ENCODE measurements at places on chromosomes 7 and 10.

DNA sequence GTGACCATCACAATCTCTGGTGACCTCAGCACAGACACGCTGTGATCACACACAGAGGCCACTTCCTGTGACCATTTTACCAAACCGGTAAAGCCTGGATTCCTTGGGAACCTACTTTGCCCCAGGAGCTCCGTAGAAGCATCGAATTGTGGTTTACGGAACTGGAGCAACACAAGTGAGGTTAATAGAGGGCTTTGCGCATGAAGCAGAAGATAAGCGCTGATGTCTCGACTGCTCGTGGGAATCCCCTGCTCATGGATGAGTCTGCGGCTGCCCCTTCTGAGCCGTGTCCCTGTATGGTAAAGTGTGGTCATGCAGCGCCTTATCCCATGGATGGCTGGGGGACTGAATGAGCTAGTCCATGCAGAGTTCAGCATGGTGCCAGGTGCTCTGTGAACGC lies 53.6 kb downstream of the VIPR2 start:
- no peak for DNase-seq

GRCh38 chr7:99457050-99457649 lies 8.8 kb downstream of the ATP5MF start:
- DNase-seq: no peak

DNA sequence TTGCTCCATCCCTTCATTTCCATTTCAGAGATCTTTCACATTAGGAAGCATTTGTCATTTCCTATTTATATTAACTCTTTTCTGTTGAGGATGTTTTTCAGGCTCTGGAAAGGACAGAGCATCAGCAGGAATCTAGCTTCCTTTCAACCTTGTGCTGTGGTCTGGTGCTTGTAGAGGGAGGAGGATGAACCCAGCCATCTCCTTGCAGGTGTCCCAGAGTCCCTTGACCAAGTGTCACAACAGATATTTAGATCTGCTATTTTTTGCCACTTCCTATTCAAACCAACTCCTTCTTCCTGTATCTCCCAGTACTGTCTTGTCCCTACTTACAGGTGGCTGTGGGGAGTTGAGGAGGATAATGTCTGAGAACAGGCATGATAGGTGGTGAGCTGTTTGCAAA lies 742.8 kb downstream of the GRID1 start:
- DNase-seq: no peak

GRCh38 chr10:117352724-117353123 lies 22.5 kb downstream of the PDZD8 start:
- no peak for DNase-seq

DNA sequence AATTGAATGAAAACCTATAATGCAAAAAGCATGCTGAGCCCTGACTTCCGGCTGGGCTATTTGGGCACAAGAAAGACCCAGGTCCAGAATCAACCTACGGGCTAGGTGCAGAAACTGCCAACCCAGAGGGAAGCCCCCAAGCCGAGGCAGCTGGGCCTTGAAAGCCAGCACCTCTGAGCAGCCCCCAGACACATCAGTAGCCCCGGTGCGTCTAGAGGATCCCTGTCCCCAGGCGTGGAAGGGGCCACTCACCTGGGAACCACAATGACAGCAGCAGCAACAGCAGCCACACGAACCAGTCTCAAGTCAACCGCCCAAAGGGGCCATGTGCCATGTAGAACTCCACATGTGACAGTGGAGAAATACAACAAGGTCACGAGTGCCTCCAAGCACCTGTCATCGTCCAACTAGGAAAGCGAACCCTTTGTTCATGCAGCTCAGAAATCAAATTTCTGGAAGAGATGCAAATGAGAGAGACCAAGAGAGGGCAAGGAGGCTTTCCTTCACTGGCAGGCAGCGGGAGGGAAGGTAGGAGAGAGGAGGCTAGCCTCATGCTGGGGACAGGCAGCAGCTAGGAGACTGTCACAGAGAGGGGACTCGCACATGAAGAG lies 57.5 kb upstream of the CHST15 start:
- no peak for DNase-seq

DNA sequence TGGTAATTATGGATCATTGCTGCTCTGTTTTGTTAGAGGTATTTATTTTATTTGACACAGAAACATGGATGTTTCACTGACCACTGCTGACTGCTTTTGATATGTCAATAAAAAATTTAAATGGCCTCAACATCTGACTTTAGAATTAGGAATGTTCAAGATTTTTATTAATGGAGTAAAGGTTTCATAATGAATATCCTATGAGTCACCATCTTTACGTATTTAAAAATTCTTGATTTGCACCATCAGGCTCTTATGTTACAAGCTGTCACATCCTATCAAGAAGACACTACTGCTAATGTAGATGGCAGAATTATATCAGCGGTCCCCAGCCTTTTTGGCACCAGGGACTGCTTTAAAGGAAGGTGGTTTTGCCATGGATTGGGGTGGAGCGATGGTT lies 578.7 kb upstream of the NRP1 start:
- DNase-seq: no peak

DNA sequence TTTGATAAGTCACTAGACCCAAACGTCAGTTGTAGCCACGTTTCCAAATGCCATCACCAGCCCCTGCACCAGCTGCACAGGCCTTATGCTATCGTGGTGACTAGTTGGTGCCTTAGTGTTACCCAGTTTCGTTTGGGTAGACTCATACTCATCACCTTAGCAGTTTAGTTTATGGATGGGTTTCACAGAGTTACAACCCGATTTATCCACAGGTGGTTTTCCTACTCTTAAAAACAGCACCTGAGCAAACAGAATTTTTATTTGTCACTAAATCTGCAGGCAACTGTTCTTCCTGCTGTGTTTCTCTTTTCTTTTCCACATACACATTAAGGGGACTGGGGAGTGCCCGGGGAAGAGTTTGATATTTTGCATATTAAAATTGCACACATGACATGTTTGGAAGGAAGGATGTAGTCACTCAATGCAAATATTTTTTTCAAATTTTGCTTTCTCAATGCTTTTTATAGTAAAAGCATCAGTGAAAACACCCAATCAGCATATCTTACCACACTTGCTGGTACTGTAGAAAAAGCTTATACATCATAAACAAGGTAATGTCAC lies 41.6 kb downstream of the PDSS1 start:
- no peak for DNase-seq

DNA sequence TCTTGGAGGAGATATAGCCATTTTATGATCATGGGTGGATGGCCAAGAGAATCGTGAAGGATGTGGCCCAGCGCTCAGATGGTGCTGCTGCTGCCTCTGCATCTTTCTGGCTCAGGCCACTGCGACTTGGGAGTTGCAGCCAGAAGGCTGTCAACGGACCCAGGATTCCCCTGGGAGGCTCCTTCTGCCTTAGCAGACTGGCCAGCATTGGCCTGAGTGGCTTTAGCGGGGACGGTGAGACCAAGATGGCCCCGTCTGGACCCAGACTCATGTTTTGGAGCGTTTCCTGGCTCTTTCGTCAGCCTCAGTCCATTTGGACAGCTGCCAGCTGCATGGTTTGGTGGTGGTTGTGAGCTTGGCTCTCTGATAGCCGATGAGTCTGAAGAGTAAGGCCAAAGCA lies 97.2 kb downstream of the GALNT17 start:
- no peak for DNase-seq

DNA sequence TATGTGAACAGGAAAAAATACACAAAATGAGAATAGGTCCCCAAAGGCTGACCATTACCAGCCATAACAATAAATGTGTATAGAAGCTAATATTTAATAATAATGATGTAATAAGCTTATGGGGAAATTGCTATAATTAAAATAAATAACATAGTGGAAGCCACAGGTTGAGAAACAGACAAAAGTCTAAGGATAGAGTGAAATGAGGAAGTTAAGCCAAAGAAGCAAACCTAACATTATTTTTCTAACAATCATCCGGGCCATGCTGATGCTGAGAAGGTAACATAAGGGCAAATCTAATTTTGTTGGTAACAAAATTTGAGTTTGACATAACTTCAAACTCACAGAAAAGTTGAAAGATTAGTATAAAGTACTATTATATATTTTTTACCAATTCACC lies 115.9 kb downstream of the MICU1 start:
- no peak for DNase-seq

DNA sequence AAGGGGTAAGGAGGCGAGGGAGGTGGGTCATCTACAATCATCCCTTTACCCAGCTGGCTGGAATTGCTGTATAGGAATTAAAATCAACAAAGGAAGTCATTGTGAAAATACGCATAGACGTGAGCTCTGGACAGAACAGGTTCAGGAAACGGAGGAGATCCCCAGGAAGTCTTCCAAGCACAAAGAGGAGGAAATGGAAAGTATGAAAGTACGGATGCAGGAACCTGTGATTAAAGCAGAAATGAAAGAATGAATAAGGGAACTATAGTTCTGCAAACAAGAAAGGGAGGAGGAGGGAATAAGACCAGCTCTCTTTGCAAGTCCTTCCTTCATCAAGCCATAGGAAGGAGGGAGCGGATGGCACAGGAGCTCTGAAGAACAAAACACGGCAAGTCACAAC lies 61.8 kb downstream of the PYROXD2 start:
- no peak for DNase-seq

- DNase-seq: no peak
These were observed 64.5 kb downstream of the RAMP3 start for GRCh38 chr7:45221896-45222604.

- DNase-seq: no peak
These were observed 189.2 kb upstream of the MGMT start for GRCh38 chr10:129277841-129278240.

- DNase-seq: no peak
These were observed 48.8 kb downstream of the HOXA1 start for GRCh38 chr7:27046854-27047549.

DNA sequence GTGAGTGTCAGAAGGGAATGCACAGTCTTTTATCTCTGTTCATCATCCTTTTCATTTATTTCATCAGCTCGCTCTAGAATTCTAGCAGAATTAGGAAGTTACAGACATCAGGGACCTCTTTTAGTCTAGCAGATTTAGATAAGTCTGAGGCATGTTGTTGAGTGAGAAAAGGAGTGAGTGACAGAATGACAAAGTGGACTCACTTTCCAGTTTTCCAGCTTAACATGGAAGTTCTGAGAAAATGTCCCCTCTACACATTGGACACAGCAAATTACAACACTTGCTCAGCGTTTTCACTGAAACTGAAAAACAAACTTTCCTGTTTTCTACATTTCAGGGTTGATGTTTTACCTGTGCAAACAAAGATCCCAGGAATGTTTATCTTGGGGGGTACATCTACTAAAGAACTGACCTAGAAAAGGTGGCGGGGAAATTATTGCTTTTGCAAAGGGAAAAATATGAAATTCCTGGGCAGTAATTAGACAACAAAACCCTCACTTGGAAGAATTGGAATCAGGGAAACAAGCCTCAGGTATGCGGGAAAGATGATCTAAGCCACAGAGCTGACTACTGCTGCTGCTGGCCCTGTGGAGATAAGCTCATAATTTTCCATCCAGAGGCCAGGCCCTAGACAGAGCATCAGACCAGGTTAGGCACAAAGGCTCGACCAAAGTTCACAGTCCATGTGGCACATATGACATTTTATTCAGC lies 14.6 kb upstream of the CYP3A5 start:
- DNase-seq: no peak

- no peak for DNase-seq
These were observed 83.7 kb downstream of the EBF3 start for GRCh38 chr10:129880191-129880870.

DNA sequence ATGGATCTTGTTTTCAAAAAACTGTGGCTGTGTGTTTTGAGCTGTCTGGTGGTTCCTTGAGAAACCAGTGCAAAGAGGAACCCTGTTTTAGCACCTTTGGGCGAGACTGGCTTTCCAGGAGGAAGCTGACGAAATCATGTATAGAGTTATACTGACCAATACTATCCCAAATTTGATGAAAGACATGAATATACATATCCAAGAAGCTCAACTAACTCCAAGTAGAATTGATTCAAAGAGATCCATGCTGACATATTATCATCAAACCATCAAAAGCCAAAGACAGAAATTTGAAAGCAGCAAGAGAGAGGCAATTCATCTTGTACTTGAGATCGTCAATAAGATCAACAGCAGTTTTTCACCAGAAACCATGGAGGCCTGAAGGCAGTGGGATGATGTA lies 610.7 kb downstream of the DNAJB6 start:
- no peak for DNase-seq

- DNase-seq: no peak
These were observed 17.1 kb downstream of the GBX1 start for GRCh38 chr7:151150388-151150787.

DNA sequence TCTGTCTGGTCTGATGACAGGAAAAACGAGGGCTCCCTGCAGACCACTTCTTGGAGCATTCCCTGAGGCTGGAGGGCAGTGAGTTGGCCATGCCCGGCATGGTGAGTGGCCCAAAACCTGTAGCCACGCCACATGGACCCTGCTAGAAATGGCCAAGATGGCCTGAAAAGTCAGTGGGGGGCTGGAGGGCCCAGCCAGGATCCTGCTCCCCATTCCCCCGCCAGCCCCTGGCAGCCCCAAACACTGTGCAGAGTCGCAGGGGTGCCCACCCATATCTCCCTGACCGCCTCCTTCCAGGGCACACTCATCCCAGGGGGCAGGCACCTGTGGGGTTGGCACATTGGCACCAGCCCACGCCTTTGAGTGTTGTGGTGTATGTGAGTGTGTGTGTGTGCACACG lies 18.7 kb upstream of the PPP2R2D start:
- no peak for DNase-seq

DNA sequence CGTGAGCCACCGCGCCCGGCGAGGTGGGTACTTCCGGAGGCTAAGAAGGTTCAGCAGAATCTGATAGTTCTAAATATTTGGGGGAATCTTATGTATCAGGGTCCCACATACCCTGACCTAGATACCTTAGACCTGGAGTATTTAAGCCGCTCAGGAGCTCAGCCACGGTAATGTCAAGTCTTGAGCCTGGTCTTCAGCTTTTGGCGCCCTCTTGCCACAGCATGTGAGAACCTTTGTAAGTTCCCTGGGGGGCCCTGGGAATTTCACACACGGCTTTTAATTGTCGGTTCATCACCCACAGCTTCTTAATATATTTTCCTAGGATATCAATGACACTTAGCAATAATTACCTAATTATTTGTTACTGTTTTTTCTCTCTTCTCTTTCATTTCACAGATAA lies 324.3 kb upstream of the GALNT17 start:
- no peak for DNase-seq

- DNase-seq: no peak
These were observed 44.2 kb downstream of the SVOPL start for GRCh38 chr7:138656952-138657351.

GRCh38 chr7:50608196-50608906 lies 43.1 kb upstream of the DDC start:
- no peak for DNase-seq

All from activated CD4-positive, alpha-beta T cell treated with anti-CD3 and anti-CD28 coated beads, Interleukin-2, amount 50 U/mL, for 24 hours (primary cell).